ENCODE measurements at places on chromosomes 1 and 21.
A peak's percentile ranks its signal among the peaks of the same experiment; 100 is the strongest.

DNA sequence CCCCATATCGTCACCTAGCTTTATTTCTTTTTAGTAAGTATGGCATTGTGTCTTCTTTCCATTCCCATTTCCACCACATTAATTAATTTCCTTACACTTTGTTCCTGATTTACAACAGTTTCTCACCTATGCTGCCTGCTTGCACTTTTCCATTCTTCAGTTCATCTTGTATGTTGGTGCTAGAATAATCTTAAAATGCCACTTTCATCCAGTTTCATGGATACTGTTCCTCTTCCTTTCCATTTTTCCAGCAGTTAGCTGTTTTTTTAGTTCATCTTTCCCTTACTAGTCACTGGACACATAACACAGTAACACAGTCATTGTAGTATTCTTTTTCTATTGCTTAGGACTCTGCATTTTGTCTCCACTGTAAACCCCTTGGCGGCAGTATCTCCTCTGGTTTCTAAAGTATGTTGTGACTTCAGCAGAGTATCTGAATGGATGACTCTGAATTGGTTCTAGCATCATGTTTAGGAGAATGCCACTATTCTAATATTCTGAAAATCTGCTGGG lies 2.1 kb downstream of the CDC7 start:
- DNase-seq, result peak; percentile 74

- DNase-seq, result no peak
Measured at GRCh38 chr1:201350884-201351283, 26.6 kb downstream of the TNNT2 start.

DNA sequence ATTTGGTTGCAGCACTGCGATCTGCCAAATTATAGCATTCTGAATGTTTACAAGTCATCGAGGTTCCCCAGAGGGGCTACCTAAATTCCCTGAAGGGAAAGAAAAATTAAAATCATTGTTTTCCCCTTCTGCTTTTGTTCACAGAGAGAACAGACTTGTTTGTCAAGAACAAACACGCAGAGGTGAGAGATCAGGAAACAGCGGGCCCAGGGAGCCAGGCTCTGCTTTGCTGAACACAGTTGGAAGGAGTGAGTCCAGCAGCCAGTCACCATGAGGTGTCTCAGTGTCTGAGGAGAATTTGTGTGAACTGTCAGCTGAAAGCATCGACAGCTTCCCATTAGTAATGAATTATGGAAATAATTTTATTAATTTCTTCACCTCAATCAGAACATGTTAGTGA lies 52.5 kb downstream of the RWDD3 start:
- DNase-seq, result no peak

- no peak for DNase-seq
Measured at GRCh38 chr1:18204575-18204974, 97.0 kb downstream of the IGSF21 start.

DNA sequence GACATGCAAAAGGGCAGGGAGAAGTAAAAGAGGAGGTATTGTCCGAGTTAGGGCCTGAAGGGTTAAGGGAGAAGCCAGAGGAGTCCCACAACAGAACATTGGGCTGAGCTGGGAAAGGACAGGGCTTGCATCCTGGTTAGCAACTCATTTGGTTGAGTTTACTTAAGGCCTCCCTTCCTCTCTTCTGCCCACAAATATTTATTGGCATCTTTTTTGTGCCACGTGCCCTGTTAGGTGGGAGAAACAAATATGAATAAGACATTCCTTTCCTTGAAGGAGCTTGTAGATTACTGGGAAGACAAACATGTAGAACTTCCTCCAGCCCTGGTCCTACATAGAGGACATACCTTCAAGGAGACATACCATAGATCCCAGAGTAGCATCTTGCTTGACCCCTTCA lies 53.0 kb upstream of the PRELP start:
- no peak for DNase-seq
